Cerebellar nuclear complex (tissue), 1 donor: ENCODE measurements at places on chromosomes 6 and 20.

GRCh38 chr6:125558907-125559306 is 190.5 kb upstream of the HEY2 start:
- DNase-seq = no peak

DNA sequence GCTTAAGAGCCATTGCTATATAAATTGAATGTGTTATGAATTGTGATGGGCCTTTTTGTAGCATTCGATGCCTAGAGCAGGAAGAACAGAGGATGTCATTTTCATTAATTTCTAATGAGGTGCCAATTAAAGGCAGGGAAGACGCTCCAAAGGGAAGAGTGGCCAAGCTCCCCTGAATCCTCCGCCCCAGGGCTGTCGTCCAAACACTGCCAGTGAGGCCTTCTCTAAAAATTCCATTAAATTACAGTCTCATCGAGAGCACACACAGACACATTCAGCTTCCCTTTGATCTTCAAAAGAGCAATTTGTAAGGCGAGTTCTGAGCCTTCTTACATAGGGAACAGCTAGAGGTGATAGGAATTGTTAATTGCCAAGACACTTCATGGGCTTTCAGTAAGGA is 300.0 kb downstream of the ZFAND3 start:
- no peak for DNase-seq

DNA sequence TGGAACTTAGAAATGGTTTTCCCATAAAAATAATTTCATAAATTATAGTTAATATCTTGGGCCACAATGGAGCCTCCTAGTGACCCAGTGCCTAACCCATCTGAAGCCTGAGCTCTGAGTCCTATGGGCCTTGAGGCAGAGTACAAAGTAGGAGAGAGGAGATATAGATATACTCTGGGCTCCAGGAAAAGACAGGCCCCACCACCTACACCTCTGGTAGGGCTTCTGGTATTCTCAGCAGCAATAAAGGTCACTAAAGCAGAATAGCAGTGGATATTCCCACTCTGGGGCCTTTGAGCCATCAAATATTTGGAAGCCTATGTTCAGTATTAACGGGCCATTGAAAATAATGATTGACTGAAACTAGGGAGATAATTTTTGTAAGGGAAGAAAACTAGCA is 24.1 kb downstream of the CYP39A1 start:
- DNase-seq = no peak

GRCh38 chr6:13248053-13248452 is 80.3 kb downstream of the TBC1D7 start:
- no peak for DNase-seq

GRCh38 chr20:24933266-24933908 is 15.7 kb upstream of the CST7 start:
- no peak for DNase-seq

GRCh38 chr6:152984513-152984872 is 1.7 kb upstream of the FBXO5 start:
- no peak for DNase-seq

DNA sequence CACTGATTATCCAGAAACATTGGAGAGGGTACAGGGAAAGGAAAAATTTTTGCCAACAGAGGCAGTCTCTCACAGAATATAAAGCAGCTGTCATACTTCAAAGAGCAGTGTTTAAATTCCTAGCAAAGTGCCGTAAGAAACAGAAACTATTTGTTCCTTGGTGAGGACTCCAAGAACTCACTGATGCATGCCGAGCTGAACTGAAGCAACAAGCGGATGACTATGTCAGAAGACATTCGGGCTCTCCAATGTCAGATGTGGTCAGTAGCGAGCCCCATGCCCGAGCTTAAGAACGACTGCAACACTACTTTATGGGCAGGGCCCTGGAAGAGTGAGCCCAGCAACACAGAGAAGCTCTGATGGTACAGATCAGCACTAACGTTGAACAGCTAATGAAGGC is 54.7 kb downstream of the OR2B6 start:
- no peak for DNase-seq

DNA sequence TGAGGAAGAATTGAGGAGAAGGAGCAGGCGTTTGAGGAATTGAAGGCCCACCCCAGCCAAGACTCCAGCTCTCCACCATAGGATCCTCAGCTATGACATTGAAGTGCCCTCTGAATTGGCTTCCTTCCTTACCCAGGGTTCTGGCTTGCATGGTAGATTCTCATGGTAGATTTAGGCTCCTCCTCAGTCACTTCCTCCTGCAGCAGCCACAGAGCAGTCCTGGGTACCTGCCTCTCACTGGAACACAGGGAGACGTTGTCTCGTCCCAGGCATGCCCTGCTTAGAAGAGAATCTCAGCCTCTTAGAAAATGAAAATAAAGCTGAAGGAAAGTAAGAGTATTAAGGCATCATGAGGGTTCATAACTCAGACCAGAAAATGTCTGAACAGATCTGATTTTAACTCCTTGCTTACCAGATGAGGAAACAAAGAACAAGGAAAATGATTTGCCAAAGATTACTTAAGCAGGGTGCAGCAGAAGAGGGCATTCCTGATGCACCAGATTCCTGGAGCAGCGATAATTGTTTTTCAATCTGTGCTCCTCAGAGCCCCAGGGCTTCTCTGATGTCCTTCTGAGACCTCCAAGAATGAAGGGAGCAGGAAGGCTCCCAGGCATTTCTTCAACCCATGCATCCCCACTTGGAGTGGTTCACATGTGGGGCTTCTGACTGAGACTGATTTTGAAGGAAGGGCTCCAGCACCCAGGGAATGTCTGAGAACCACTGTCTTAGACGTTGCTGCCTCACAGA is 219.8 kb downstream of the HIVEP2 start:
- DNase-seq = no peak

- no peak for DNase-seq
These were observed 595 bp downstream of the HAO1 start for GRCh38 chr20:7939663-7940062.

- no peak for DNase-seq
These were observed 27.1 kb upstream of the ZNF318 start for GRCh38 chr6:43396408-43397149.

GRCh38 chr6:11219400-11219834 is 13.1 kb downstream of the NEDD9 start:
- no peak for DNase-seq

DNA sequence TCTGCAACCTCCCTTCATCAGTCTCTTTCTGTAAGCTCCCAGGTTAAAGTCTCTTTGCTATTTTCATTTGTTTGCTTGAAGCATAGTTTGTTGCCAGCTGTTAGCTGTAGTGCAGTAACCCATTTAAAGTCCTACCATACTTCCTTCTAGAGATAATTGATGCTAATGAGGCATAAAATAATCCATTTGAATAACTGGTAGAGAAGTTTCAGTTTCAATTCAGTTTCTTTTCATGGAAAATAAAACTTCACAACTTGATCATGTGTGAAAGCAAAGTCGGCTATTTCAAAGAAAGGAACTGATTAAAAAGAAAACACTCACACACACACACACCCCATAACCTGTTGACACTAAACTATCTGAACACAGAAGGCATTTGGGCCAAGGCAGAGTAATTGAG is 68.5 kb upstream of the TENT5A start:
- no peak for DNase-seq

DNA sequence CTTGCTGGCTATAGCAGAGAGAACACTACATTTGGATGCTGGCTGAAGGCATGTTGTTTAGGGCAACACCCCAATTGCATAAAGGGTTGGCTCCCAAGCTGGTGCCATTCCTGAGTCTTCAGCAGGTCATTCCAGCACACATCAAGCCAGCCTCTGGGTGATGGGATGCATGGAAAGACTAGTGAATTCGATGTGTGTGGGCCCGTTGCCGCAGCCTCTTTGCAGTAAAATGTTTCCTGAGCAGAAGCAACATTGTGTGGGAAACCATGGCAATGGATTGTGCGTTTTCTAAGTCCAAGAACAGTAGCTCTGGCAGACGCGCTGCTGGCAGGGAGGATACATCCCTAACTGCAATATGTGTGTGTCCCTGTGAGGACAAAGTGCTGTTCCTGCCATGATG is 142.4 kb upstream of the SLC24A3 start:
- DNase-seq = no peak

GRCh38 chr20:46062151-46062550 is 27.6 kb downstream of the NCOA5 start:
- no peak for DNase-seq

DNA sequence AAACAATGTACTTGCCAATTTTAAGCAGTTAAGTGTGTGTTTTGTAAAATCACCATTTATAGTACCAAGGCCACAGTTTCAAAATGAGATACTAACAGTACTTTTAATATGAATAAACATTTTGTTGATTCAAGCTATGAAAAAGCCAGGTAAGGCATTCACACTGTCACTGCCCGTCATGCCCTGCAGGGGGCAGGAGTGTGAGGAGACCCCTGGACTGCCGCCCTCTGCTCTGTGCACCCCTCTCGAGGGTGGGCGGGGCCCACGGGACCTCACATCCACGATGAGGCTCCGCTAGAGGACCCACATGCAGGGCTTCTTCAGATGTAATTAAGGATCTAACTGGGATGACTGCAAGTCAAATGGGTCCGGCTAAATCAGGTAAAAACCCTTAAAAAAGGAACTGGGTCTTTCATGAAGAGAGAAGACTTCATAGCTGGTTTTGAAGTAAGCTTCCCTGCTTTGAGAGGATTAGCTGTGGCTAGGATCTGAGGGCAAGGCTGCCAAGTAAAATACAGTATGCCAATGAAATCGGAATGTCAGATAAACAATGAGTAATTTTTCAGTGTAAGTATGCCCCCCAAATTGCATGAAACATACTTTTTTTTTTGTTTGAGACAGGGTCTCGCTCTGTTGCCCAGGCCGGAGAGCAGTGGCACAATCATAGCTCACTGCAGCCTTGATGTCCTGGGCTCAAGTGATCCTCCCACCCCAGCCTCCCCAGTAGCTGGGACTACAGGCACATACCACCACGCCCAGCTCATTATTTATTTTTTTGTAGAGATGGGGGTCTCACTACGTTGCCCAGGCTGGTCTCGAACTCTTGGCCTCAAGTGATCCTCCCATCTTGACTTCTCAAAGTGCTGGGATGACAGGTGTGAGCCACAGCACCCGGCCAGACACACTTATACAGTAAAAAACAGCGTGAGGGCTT is 18.7 kb downstream of the DIDO1 start:
- DNase-seq = no peak

DNA sequence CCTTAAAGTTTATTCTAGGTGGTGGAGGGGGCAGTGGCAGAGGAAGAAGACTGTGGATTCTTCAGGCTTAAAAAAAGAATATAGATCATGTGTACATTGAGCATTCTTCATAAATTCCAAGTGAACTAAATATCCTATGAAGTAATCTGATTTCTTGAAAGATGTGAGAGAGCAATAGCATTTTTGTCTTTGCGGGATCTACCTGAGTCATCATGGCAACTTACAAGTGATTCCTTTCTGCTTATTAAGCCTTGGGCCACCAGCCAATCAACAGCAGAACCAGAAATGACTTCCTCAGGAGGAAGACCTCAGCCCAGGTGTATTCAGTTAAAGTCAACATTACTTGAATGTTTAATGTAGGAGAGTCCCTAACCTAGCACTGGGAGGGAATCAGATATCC is 756.9 kb downstream of the TFAP2A start:
- no peak for DNase-seq

- no peak for DNase-seq
These were observed 7.2 kb downstream of the C20orf202 start for GRCh38 chr20:1210501-1210900.

DNA sequence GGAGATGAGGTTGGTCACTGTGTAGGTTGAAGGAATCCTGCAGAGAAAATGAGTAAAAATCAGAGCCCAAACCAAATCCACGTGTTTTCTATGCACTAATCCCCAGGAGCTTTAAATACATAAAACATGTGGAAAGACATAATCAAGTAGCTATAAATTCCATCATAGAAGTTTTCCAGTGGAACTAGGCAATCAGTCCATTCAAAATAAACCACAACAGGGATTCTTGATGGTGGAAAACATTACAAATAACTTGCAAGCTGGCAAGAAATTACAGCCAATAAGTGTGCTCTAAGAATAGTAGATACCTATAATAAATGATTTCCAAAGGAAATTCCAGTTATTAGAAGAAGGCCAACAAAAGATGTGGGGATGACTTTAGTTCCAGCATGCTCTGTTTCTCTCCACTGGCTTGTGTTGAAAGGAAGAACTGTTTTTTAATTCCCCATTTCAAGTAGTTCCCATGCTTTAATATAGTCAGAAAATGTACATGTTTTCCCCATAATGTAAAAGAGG is 49.8 kb upstream of the ADGRG6 start:
- DNase-seq = no peak

- DNase-seq = no peak
These were observed 68.4 kb upstream of the RBM24 start for GRCh38 chr6:17212546-17213371.

DNA sequence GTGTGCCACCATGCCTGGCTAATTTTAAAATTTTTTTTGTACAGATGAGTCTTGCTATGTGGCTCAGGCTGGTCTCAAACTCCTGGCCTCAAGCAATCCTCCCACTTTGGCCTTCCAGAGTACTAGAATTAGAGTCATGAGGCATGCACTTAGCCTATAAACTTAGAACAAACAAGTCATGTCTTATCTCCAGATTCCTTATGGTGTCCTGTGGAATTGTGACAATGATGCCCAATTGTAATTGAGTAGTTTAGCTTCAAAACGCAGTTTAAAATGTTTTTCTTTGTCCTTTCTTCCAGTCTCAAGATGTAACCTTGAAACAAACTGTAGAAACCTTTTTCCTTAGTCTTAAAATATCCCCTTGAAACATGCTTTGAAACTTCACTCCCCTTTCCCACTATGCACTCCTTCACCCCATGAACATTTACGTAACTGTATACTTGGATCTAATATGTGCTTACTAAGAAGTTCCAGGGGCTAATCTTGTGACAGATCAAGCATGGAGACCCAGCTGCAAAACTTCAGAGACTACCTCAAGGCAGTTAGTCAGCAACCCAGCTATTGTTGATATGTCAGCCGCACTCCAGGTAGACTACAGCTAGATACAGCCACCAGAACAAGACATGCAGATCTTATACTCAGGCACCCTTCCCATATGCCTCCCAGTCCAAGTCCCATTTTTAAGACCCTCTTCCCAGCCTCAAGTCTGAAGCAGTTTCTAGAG is 46.2 kb downstream of the MAN1A1 start:
- no peak for DNase-seq

DNA sequence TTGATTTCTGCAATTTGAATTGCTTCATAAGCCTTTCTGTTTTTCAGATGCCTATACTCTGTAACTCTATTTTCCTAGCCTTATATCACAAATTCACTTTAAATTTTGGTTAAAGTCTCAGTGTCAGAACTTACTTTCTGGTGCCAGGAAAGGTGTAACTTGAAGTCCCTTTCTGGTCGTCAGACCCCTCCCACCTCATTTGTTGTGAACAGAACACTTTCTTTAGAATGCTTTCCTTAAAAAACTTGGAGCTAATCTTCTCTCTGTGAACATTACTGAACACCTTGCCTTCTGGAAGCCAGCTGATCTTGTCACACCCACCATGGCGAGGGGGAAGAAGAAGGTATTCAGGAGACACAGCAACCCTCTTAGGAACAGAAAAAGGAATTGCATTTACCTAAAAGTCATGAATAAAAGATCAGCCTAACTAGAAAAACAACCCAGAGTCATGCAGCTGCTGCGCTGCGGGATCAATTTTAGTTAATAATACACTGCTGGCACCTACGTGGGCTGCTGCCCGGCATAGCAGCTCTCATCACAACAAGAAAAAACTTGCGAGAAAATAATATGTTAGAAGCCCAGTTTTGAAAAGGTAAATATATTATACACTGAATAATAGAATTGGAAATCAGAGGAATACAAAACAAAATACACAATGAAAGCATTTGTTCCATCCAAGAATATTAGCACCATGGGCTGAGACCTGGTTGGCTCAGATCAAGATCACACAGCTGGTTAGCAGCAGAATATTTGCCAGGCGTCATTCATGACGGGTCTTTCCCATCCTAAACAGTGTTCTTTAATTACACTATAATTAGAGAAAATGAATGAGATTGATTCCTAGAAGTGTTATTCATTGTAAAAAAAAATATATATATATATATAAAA is 5.8 kb upstream of the FAM217A start:
- no peak for DNase-seq
